ENCODE measurements at places on chromosomes 16 and 17.

- no peak for DNase-seq
These were observed 1.8 kb downstream of the ST3GAL2 start for GRCh38 chr16:70437017-70437581.

- DNase-seq: no peak
These were observed 35.5 kb upstream of the TMEM92 start for GRCh38 chr17:50238601-50239280.

DNA sequence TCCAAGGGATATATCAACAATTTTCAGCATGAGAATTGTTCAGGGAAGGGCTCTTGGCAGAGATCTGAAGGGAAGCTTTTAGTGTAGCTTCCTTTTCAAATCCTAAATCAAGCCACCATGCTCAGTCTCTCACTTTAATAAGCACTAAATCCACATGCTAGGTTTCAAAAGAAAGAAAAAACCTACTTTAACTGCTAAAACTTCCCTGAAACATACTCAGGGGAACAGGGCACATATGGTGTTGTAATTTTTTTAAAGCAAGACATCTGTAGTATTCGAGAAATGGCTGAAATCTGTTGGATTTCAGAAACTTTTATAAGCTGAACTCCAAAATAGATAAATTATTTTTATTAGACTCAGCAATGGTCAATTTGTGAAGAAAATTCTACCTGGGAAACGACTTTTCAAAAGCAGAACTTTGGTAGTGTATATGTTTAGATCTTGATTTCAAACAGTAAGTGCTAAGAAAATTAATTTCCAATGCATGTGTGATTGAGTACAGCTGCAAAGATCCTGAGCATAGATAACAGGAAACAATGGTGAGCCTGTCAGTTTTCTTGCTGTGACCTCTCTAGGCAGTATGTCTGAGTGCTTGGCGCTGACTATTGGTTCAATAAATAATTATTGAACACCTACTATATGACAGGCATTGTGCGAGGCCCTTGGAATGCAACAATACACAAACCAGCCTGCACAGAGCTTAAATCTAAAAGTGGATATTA, 804.5 kb upstream of the SOX9 start:
- DNase-seq: no peak

DNA sequence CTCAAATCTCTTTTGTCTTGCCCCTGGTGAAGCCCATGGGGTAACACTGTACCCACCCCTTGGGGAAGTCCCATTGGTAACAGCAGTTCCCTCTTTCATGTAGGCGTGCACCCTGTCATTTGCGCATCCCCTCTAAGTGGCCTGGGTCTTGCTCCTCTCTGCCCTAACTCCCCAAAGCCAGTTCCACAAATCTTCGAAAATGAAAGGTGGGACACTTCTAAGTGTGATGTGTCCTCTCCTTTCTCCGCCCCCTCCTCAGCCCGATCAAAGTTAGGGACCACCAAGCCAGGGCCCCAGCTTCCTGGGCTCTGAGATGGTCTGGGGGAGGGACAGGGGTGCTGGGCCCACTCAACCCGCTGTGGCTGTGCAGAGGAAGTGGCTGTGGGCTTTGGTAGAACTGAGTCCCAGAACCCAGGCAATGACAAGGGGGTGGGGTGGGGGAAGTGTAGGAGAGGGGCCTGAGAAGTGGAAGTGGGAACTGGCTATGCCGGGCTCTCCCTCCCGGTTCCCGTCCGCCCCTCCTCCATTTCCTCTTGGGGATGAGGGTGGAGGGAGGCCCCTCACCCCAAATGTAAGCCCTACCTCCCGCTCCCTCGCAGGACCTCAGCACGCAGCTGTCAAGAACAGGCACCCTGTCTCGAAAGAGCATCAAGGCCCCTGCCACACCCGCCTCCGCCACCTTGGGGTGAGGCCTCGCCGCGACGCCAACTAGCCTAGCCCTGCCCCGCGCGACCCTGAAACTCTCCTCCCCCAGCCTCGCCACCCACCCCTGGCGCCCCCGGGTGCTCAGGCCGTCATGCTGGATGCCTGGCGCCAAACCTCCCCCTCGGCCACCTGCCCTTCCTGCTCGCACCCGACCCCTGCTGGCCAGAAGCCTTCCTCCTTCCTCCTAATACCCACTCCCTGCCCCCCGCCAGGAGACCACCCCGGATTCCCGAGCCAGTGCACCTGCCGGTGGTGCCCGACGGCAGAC, 8.7 kb downstream of the ABI3 start:
- DNase-seq: no peak

DNA sequence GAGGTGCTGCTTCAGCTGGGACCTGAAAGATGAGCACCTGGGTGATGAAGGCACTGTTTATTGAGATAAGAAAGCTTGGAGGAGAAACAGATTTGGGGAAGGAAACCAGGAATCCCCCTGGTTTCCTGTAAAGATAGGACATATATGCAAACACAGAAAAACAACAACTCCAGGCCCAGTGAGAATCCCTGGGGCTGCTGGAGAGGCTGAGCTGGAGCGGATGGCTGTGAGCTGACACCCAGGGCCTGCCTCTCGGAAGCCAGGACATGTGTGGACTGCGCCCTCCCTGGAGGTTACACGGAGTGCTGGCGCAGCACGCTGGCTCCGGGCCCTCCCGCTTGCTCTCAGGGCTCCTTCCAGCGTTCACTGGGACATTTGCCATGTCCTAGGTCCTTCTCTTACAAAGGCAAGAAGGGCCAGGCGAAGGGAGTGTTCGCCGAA, 57.5 kb downstream of the CYB5B start:
- DNase-seq: no peak

- no peak for DNase-seq
These were observed 837 bp downstream of the LRRC59 start for GRCh38 chr17:50396261-50397110.

GRCh38 chr17:46771561-46772474, 46.7 kb downstream of the WNT3 start:
- no peak for DNase-seq

All from NCI-H1417 treated with DMSO at 0.1 percent for 48 hours (cell line).